ENCODE measurements at places on chromosomes 6 and 20.

- DNase-seq: no peak
Observed at GRCh38 chr6:79440598-79440997, 96.6 kb downstream of the LCA5 start.

DNA sequence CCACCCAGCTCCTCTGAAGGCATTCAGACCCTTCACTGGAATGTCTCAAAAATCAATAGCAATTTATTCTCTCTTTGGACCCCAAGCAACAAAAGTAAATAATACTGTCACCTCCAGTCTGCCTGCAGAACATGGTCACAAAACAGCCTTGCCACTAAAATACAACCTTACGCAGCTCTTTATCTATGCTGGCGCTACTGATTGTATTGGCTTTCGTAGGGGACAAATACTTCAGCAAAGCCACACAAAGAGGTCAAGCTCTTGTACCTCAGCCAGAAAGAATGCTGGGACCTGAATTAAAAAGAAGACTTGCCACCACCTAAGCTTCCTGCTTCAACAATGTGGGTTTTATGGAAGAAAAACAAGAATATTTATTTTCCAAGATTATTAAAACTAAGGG, 57.2 kb downstream of the PRKN start:
- no peak for DNase-seq

- DNase-seq: no peak
Observed at GRCh38 chr20:2751347-2751877, 49.0 kb downstream of the CPXM1 start.

- DNase-seq: no peak
Observed at GRCh38 chr20:13819885-13820645, 35.2 kb downstream of the NDUFAF5 start.

- no peak for DNase-seq
Observed at GRCh38 chr6:27321901-27322300, 9.8 kb upstream of the POM121L2 start.

Data from posterior cingulate gyrus (tissue), 11 donors.